Sigmoid colon (tissue), 7 donors: ENCODE measurements at places on chromosomes 6 and 20. TPM values are rescaled to one million over a fixed set of nuclear protein-coding genes. Genes with fewer than 3 reads are reported as not detected.

FAM83C gene
- total RNA-seq, result not detected

RSPO4 gene
- not detected for total RNA-seq

FAM209A gene
- total RNA-seq, result 1.4 TPM

TTK gene
- 0.55 TPM for total RNA-seq

ACTR5 gene
- total RNA-seq, result 8.4 TPM

DNA sequence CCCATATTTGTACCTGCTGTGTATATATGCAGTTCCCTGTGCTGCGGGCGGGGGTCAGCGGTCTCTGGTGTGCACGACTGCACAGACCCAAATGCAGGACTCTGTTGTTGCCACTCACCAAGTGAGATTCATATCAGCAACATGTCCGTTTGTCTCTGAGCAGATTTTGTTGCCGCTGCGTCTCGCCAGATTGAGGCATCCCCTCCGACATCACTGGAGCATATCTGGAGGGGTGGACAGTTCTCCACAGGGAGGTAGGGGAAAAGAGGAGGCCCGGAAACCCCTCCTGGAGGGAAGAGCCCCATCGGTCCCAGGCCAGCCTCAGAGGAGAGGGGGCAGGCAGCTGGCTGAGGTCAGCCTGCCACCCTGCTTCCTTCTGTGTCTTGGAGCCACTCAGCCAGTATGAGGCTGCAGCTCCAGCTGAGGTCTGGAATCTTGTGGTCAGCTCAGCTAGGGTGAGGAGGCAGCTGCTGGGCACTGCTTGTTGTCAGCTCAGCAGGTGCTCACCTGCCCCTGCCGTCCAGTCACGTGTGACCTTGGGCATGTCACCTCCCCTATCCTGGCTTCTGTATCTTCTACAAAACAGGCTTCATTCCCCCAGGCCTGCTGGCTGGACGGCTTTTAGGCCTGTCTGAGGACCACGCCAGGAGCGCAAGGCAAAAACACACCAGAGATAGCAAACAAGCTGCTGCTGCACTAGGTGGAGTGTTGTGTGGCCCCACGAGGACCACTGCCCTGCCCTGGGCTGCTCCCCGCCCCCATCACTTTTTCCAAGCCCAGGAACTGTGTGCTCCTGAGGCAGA is 47.1 kb downstream of the HNF4A start:
- H3K4me3 ChIP-seq, result no peak overlapping the region
- no peak overlapping the region for H3K27ac ChIP-seq
- no peak for DNase-seq
- H3K27me3 ChIP-seq, result peaks cover 8% of the 10 kb centered on the region
- no peaks in the 10 kb centered on the region for H3K4me1 ChIP-seq

GRCh38 chr20:48080583-48080982 is 295.3 kb upstream of the SULF2 start:
- no peak overlapping the region for H3K4me3 ChIP-seq
- H3K27ac ChIP-seq, result no peak overlapping the region
- no peak for DNase-seq

DNA sequence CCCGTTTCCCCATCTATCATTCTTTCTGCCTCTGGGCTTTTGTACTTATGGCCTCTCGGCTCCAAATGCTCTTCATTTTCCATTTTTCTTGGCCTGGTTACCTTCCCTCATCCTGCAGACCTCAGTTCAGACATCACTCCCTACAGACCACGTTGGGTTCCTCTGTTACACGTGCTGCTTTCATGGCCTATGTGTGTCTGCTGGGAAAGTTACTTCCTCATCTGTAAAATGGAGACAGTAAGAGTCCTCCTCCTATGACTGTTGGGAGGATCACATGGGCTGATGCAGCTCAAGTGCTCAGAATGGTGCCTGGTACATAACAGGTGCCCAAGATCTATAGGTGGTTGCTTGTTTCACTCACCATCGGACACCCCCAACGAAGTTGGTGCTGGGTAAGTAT is 13.5 kb downstream of the KCNK17 start:
- no peak overlapping the region for H3K4me3 ChIP-seq
- H3K27ac ChIP-seq, result no peak overlapping the region
- no peaks in the 10 kb centered on the region for H3K36me3 ChIP-seq
- no peak for DNase-seq
- H3K4me1 ChIP-seq, result no peaks in the 10 kb centered on the region

DNA sequence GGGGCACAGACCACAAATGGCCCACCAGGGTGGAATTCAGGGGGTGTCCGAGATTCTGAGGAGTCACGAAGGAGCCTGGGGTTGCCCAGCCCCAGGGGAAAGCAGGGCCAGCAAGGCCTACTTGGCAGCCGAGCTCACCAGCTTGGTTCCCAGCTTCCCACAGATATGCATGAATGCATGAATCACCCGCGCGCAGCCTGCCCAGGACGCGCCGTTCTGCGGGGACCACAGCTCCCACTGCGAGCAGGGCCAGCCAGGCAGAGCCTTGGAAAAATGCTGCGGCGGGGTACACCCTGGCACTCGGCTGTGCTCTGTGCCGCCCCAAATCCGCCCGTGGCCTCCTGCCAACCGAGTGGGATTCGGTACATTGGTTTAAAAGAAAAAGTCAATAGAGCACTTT is 211.0 kb downstream of the NFATC2 start:
- no peak for DNase-seq
- no peaks in the 10 kb centered on the region for H3K36me3 ChIP-seq
- H3K4me3 ChIP-seq, result no peak overlapping the region
- H3K27me3 ChIP-seq, result no peaks in the 10 kb centered on the region
- no peak overlapping the region for H3K27ac ChIP-seq
